ENCODE measurements at places on chromosomes 1 and 21. TPM values are rescaled to one million over a fixed set of nuclear protein-coding genes. Genes with fewer than 3 reads are reported as not detected.
A peak's percentile ranks its signal among the peaks of the same experiment; 100 is the strongest.

GRCh38 chr1:94039514-94039870 lies 81.5 kb downstream of the ABCA4 start:
- DNase-seq, result peak; percentile 96

LAPTM5 gene
- 39.9 TPM for total RNA-seq

NR5A2 gene
- 7.9 TPM for total RNA-seq

DNA sequence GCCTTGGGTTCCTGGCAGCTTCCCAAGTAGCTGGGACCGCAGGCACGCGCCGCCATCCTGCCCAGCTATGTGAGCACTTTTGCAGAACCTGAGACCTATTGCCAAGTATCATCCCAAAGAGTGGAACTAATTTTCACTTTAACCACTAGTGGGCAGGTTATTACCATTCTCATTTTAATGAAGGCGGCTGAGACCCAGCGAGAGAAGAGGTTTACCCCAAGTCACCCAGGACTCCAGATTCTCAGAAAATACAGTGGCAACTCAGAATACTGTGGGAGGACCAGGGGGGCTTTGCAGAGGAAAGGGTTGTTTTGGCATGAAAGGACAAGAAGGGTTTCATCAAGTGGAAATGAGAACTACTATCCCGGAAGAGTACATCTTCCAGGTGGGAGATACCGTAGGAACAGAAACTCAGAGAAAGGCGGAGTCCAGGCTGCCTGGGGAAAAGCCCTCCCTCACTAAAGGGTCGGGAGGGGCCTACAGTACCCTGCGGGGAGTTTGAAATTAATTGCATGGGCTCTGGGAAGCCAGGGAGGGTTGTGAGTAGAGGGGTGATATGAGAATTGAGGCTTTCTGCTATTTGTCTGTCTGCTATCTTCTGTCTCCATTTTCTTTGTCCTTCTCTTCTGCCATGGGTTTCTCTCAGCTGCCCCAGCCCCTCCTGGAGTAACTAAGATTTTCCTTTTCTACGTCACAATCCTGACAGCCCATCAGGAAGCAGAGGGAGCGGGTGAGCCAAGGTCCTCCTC lies 7.2 kb upstream of the SEMA4A start:
- DNase-seq, result peak; percentile 94

GRCh38 chr1:39917825-39918224 lies 16.1 kb upstream of the MYCL start:
- no peak for DNase-seq

OR2T29 gene
- total RNA-seq, result not detected

DNA sequence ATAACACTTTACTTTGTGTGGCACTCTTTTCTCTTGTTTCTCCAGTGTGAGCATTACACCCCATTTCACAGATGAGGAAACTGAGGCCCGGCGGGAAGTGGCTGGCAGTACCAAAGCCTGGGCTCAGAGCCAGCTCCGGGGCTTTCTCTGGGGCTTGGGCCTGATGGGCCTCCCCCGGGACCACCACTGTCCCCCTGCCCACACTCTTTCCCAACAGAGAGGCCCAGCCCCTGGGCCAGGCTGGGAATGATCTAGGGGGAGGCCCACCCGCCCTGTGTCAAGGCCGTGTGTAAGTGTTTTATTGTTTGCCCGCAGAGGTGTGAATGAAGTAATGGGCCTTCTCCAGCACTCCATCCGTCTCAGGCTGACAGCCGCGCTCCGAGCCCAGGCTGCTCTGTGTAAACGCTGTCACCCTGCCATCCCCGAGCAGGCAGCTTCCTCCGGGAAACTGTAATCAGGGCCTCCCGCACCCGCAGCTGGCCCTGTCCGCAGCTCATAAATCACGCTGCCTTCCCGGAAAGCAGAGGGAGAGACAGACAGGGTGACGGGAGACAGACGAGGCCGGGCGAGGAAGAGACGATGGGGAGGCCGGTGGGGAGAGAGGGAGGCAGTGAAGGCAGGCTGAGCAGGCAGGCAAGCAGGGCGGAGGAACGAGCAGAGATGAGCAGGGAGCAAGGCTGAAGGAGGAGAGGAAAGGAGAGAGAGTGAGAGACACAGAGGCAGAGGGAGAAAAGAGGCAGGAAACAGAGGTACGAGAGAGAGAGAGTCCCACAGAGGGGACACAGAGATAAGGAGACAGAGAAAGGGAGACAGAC lies 109.7 kb upstream of the ZBTB40 start:
- DNase-seq, result peak; percentile 38

DNA sequence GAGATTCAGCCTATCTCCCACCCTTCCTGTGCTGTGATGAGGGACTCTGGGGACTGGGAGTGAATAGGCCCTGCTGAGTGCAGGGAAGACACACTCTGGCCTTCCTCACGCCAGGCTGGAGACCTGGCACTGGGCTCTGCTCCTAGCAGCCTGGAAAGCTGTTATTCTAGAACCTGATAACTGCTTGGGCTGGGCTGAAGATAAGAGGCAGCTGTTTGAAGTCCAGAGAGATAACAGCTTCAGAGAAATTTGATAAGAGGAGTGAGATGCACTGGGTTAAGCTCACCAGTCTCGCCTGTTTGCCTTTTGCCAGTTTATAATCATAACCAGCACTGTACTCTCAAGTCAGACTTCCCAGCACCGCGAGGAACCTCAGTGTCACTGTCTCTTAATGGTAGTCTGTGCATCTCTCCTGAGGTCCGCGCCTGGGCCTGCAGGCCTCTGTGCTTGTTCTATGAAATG lies 46.6 kb upstream of the GPR37L1 start:
- DNase-seq, result no peak

GRCh38 chr1:204975568-204976235 lies 67.3 kb upstream of the CNTN2 start:
- peak; percentile 65 for DNase-seq

- DNase-seq, result no peak
Measured at GRCh38 chr1:181208083-181208482, 119.6 kb downstream of the IER5 start.

- no peak for DNase-seq
Measured at GRCh38 chr1:240351690-240352089, 260.0 kb downstream of the FMN2 start.

GRCh38 chr1:62407398-62408009 lies 29.3 kb upstream of the USP1 start:
- peak; percentile 73 for DNase-seq

DNA sequence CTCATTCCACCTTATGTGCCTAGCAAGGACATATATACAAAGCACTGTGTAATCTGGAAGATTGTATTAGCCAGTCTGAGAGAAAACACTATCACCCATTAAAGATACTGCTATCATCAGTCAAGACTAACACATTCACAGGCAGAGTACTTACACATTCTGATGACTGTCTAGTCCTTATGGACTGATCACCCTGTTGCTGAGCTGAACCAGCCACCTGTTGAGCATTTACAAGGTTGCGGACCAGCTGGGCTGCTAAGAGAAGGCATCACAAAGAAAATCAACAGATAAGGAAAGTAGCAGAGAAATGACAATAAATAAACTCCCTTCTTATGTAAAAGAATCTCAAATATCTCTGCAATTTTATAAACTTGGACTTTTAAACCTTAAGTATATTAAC lies 30.8 kb downstream of the PRPF38A start:
- no peak for DNase-seq

DNA sequence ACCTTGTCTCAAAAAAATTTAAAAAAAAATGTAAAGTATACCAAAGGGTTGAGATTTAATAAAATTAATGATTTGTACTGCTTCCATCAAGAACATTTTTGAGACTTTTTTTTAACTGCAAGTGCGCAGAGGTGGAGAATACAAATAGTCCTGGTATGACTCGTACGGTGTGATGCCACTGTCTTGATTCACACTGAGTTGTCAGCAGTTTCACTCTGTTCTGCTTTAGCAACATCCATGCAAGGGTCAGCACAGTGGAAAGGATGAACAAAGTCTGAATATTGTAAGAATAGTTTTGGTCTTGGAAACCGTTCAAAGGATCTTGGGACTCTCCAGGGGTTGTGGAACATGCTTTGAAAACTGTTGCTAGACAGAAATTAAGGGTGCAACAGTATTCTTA lies 40.2 kb downstream of the EXO1 start:
- DNase-seq, result no peak

GRCh38 chr1:236064674-236065508 lies at the start of gene NID1:
Gene NID1, minus strand, starts transcription at chr1:236065090. Its CDS starts 11 bp downstream, at chr1:236065079.
- peak; percentile 74 for DNase-seq

DNA sequence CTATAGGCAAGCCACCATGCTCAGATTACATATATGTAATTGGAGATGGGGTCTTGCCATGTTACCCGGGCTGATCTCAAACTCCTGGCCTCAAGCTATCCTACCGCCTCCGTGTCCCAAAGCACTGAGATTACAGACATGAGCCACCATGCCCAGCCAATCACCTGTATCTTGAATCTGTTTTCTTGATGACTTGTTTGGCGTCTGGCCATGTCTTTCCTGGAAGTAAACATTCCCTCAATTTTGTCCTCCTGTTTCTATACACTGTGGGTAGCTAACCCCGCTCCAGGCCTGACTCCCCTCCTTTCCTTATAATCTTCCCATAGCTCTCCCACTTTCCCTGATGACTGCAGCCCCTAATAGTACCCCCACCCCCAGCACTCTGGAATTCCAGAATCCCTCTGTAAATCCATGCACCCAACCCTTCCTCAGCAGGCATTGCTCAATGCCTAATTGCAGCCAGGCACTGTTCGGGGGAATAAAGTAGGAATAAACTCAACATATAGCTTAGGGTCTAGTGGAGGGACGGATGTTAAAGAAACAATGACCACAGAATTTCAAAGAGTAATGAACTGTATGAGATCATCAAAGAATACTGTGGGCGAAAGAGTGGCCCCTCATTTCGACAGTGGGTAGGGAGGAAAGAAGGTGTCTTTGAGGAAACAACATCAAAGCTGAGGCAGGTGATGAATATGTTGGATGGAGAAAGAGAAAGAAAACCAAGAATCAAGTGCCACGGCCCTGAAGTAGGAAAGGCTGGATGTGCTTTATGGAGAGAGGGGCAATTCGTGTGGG lies 161.5 kb downstream of the ADSS2 start:
- DNase-seq, result no peak

KRTAP20-1 gene
- total RNA-seq, result not detected
